HCT116 (cell line): ENCODE measurements at places on chromosomes 11 and 22. TPM values are rescaled to one million over a fixed set of nuclear protein-coding genes. Genes with fewer than 3 reads are reported as not detected.

The MED15 gene
- total RNA-seq, result 81.3 TPM

The MAP6 gene
- not detected for total RNA-seq

The NFAM1 gene
- total RNA-seq, result 0.12 TPM

The KRTAP5-10 gene
- 0.20 TPM for total RNA-seq

The SLC22A12 gene
- total RNA-seq, result not detected

The RASD2 gene
- 2.4 TPM for total RNA-seq

The CASP5 gene
- total RNA-seq, result not detected

The FBLN1 gene
- 23.4 TPM for total RNA-seq

The HBE1 gene
- 212 TPM for total RNA-seq

The FOLR3 gene
- not detected for total RNA-seq
